ENCODE measurements at places on chromosomes 2 and 18. TPM values are rescaled to one million over a fixed set of nuclear protein-coding genes. Genes with fewer than 3 reads are reported as not detected.

The OXER1 gene
- 0.59 TPM for total RNA-seq

The IL36RN gene
- total RNA-seq = 0.12 TPM

The RMC1 gene
- 31.0 TPM for total RNA-seq

The PPP1R1C gene
- total RNA-seq = 2.7 TPM

The TMEFF2 gene
- 0.64 TPM for total RNA-seq

The MAPK4 gene
- not detected for total RNA-seq

The QPCT gene
- total RNA-seq = 7.4 TPM

The IL1RN gene
- total RNA-seq = 19.4 TPM

The AGXT gene
- not detected for total RNA-seq

The LAPTM4A gene
- 131 TPM for total RNA-seq

DNA sequence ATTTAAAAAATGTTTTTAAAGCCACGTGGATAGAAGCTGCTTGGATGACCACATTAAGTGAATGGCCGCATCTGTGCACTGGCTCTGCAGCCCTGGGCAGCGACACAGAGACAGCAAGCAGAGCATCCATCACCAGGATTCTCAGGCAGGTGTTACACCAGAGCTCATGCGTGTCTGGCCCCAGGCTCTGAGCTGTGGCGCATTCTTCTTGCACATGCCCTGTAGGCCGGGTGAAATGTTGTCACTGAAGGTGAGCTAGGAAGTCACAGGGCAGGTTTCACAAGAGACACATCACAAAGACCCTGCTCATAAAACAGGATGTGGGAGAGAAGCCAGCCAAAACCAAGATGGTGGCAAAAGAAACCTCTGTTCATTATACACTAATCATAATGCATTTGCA lies 8.4 kb upstream of the PXDN start:
- DNase-seq = no peak

DNA sequence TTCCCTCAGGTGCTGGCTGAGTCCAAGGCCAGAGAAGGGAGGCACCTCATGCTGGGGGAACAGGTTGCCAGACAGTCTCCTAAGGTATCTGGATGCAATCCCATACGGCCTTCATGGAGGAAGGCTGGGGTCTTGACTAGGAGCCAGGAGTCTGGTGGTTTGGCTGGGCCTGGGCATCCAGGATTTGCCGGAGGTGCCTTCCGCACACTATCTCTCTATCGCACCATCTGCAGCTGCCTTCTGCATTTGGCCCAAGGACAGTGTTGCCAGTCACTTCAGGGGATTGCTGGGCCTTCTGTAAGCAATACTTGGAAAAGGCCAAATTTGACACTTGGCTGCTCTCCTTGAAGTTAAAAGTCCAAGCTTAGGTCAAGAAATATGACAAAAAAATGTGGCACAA lies 327.2 kb downstream of the EN1 start:
- no peak for DNase-seq

DNA sequence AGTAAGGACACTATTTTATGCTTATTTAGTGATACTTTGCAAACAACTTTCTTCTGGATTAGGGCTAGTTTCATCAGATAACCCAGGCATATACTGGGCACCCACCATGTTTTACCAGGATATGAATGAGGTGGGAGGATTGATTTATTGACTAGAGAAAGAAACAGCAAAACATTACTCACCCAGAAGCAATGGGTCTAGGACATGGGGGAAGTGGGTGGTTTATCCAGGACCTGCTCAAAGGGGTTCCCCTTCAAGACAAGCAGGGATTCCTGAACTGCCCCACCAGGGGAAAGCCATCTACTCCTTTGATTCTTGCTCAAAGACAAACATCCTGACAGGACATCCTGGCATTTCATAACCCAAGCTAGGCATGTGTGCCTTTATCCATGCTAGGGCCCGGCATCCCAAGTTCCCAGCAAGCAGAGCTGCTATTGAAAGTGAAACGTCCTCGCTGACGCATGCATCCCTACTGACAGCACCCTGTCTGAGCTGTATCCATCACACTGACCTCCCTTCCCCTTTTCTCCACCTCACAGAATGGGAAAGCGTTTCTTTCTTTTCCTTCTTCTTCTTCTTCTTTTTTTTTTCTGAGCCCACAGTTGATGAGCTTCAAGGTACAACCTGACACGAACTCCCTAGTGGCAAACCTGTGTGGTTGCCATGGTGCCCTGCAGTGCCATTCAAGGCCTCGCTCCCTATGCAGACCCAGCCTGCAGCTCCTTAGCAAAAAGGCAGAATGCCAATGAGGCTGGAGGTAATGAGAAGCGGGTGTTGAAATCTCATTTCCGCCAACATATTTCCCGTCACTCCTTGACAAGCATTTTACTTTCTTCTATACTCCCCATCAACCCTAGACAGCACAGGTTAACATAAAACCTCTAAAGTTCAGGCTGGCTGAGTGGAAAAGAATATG lies 70.5 kb downstream of the CLHC1 start:
- DNase-seq = no peak

- no peak for DNase-seq
These were observed 874.7 kb downstream of the NRXN1 start for GRCh38 chr2:50157279-50157678.

DNA sequence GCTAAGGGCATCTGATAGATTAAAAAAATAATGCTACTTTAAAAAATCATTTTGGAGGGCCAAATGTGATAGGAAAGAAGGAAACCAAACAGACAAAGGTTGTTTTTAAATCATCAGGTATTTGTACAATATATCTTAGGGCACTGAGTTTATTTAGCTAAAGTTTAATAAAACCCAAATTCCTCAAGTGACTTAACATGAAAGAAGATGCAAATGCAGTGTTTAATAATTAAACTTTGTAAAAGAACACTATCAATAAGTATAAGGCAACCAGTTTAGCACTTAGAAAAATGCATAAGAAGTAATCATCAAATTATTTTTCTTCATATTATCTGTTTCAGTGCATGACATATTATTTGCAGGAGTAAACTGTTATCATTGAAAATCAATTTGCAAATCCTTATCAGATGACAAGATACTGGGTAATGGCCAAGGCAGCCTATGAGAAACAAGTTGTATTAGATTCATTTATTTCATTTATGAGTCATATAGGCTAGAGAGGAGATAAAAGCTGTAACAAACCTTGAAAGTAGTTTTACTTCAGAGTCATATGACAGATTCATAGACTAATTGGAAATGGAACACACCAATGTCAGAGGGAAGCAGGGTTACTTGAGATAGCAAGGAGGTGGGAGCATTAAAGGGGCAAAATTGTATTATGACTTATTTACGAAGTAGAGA lies 165.5 kb downstream of the GCA start:
- DNase-seq = no peak

DNA sequence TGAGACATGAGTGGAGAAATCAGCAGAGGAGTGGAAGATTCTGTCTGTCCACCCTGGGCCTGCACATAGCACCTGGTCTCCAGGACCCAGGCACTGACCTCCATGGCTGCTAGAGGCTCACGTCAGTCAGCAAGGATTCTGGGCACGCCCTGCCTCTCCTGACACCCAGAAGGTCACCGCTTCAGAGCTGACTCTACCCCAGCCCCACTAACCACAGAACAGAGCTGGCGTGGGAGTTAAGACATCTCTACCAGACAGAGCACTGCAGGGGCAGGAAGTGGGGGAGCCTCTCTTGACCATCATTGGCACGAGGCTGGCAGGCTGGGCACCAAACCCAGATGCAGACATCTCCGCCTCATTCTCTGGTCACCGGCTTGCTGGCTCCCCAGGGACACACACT lies 3.0 kb downstream of the ADCY3 start:
- DNase-seq = no peak

DNA sequence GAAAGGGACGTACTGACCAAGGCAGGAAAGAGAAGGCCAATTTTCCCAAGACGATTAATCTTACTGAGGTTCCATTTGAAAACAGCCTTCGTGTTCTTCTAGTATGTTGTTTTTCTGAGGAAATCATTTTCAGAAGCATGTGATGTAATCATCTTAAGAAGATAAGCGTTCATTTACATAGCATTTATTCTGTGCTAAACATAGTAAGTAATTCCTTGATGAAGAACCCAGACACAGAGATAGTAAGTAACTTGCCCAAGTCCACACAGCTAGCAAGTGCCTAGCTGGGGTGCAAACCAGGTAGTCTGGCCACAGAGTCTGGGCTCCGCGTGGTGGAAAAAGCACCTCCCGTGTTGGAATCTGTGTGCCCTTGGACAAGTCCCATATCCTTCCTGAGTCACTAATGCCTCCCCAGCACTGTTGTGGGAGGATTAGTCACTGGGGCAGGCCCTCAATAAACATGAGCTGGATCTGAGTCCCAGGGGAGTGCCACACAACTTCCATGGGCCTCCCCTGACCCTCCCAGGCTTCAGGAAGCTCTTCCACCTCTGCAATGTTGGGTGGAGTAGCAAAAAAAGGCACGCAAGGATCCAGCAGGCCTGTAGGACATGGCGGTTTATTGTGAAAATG lies 26.9 kb upstream of the ASAP2 start:
- peak; percentile 79 for DNase-seq

GRCh38 chr2:27082773-27083409 lies 3.7 kb upstream of the KHK start:
- no peak for DNase-seq

GRCh38 chr2:199914372-199914958 lies 3.4 kb downstream of the C2orf69 start:
- DNase-seq = no peak

DNA sequence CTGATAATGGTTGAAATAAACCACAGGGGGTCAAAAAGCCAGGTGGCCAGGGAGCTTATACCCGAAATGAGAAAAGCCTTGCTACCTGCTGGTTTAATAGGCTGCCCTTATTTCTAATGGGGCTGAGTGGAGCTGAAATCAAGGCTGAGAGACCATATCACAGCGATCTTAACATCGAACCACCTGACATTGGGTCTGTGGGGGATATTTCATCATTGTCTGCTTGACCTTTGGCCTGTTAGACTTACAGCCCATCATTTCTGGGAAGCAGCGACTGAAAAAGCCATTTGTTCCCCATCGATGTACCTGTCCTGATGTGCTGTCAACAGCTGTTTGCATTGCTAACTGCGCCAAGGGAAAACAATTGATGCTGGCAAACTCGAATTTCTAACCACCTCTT lies 199.7 kb upstream of the SLC14A2 start:
- DNase-seq = no peak

GRCh38 chr2:207341804-207342203 lies 176.1 kb upstream of the KLF7 start:
- no peak for DNase-seq

- no peak for DNase-seq
These were observed 217.0 kb downstream of the ANAPC1 start for GRCh38 chr2:111667001-111667400.

DNA sequence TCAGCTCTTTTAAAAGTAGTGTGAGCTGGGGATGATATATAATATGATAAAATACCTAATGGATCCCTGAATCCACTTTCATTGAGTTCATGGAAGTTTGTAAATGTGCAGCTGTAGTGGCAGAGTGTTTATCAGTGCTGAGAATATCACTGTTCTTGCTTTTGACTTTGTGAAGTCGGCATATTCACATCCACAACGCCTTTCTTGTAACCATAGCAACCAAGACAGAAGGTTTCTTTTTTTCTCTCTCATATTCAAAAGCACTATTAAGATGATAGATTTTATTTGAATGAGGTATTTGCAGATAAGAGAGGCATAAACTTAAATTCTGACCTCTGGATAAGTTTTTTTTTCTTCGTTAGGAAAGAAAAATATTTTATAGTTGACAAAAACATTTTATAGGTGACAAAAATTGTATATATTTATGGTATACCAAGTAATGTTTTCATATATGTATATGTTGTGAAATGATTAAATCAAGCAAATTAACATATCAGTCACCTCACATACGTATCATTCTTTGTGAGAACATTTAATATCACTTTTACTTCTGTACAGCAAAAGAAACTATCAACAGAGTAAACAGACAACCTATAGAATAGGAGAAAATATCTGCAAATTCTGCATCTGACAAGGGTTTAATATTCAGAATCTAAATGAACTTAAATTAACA lies 130.0 kb downstream of the PLCL1 start:
- no peak for DNase-seq

DNA sequence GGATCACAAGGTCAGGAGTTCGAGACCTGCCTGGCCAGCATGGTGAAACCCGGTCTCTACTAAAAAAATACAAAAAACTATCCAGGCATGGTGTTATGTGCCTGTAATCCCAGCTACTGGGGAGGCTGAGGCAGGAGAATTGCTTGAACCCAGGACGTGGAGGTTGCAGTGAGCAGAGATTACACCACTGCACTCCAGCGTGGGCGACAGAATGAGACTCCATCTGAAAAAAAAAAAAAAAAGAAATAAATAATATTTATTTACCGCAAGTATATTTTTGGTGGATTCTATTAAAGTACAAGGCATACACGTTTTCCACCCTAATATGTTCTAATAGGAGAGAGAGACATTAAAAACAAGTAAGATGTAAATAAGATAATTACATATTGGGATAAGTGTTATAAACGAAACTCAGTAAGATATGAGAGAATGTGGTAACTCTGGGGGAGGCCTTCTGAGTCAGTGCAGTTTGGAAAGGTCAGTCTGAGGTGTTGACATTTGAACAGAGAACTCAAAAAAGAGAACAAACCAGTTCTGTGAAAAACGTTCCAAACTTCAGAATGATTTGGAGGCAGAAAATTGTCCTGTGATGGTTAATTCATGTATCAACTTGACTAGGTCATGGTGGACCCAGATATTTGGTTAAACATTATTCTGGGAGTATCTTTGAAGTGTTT lies 8.8 kb upstream of the POLI start:
- DNase-seq = no peak

DNA sequence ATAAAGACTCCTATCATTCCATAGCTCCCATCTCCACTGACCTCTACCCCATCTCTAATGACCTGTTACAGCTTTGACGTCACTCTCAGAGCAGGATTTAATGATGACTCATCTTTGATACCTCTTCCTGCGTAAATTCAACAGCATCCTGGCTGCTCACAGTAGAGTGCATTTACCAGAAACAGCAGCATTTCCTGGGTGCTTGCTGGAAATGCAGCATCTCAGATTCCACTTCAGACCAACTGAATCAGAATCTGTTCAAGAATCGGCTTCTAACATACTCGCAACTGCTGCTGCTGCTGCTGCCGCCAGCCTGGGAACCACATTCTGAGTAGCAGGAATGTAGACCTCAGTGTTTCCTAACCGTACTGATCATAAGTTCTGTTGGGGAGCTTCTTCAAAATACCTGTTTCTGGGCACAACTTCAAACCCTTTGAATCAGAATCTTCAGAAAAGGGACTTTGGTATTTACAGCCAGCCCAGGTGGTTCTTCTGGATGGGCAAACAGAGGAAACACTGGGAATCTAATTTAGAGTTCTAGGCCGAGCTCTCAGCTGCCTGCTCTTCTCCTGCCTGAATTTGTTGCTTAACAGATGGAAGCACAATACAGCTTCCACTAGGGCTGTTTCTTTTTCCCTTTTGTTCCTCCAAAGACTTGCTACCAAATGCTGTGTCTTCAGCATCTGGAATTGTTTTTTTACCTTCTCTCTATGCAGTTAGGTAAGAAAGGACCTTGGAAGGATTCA lies 241.4 kb downstream of the NCKAP5 start:
- no peak for DNase-seq

DNA sequence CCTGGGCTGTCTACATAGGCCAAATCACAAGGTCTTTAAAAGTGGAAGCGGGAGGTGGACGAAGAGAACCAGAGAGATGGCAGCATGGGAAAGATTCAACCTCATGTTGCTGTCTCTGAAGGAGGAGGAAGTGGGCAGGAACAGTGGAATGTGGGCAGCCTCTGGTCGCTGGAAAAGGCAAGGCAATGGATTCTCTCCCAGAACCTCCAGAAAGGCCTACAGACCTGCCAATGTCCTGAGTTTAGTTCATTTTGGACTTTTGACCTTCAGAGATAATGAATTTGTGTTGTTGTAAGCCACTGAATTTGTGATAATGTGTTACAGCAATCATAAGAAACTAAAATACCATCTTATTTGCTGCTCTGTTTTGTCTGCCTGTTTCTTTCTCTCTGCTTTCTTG lies 122.5 kb downstream of the RNF152 start:
- DNase-seq = no peak

- DNase-seq = no peak
These were observed 8.7 kb downstream of the FARP2 start for GRCh38 chr2:241364781-241365180.

All from Calu3 (cell line).